ENCODE measurements at places on chromosomes 6 and 20.

GRCh38 chr6:17393892-17394631 lies 667 bp downstream of the CAP2 start:
- peak; percentile 23 for DNase-seq

- DNase-seq, result no peak
These were observed 81.0 kb upstream of the FOXQ1 start for GRCh38 chr6:1230689-1231605.

DNA sequence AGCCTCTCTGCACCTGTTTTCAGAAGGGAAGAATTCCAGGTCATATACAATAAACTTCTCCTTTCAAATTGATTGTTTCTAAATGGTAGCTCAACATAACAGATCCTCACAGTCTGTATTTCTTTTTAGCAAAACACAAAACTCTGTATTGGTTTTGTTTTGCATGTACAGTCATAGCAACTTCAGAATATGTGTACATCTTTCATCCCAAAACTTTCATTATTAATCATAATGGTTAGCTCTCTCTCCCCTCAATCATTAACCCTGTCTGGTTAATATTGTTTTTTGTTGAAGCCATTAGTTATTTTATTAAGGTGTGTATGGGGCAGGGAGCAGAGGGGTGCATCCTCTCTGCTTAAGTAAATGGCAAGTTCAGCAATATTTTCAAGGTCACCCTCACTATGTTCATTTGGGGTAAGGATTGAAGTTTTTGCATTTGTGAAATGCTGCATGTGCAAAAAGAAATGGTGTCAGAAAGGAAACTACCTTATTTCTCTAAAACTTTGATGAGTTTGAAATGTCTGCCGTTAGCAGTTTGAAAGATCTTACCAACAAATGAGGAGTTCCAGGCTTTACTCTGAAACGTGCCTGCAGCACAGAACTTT lies 136.8 kb upstream of the BTBD3 start:
- DNase-seq, result no peak

- no peak for DNase-seq
These were observed 107.4 kb upstream of the TAB2 start for GRCh38 chr6:149209871-149210775.

GRCh38 chr20:43571310-43571709 lies 12.5 kb downstream of the SGK2 start:
- DNase-seq, result no peak

GRCh38 chr6:88806728-88807127 lies 156.7 kb downstream of the RNGTT start:
- no peak for DNase-seq

DNA sequence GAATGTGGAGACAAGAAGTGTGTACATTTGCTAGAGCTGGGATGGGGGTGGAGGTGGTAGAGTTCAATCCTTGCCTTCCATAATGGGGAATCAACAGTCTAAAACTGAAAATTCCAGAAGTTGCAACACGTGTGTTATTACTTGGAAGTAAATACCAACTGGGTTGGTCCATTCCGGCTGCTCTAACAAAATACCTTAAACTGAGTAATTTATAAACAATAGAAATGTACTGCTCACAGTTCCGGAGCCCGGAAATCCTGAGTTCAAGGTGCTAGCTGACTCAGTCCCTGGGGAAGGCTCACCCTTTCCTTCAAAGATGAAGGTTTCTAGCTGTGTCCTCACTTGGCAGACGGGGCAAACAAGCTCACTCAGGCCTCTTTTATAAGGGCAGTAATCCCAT lies 59.0 kb downstream of the RIN2 start:
- no peak for DNase-seq

GRCh38 chr20:23998392-23998791 lies 9.8 kb upstream of the GGTLC1 start:
- no peak for DNase-seq

DNA sequence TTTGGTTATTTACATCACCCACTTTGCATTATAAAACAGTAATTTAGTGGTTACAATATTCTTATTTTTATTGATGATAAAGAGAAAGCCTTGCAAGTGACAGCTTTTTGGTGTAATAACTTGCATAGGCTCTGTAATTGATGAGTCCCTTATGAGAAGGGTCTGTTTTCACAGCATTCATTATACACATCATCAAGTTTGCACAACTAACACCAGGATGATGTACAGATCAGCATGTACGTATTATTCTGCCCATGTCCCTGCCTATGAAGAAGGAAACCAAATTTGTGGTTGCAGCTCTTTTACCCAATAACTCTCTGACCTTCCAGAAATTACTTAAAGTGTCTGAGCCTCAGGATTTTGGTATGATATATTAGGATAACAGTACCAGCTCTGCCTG lies 59.2 kb downstream of the CLVS2 start:
- DNase-seq, result no peak

GRCh38 chr20:57627339-57627738 lies 7.1 kb upstream of the ZBP1 start:
- DNase-seq, result no peak

GRCh38 chr6:144055121-144055931 lies 40.0 kb downstream of the SF3B5 start:
- peak; percentile 49 for DNase-seq

DNA sequence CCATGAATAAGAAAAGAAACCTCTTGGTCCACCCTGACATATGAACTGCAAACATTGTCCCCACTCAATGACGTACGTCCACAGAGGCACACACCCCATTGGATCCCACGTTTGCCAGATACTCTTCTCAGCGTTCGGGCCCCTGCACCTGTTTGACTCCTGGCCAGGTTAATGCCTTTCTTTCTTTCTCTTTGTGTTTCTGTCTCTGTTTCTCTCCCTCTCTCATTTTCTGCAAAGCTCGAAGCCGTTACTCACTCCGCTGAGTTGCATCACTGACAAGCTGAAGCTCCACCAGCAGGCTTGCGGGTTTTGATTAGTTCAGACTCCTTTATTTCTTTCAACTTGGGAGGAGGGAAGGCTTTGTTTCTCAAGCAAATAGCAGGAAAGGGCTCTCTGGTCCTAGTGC lies 135.5 kb upstream of the SUPT3H start:
- no peak for DNase-seq

DNA sequence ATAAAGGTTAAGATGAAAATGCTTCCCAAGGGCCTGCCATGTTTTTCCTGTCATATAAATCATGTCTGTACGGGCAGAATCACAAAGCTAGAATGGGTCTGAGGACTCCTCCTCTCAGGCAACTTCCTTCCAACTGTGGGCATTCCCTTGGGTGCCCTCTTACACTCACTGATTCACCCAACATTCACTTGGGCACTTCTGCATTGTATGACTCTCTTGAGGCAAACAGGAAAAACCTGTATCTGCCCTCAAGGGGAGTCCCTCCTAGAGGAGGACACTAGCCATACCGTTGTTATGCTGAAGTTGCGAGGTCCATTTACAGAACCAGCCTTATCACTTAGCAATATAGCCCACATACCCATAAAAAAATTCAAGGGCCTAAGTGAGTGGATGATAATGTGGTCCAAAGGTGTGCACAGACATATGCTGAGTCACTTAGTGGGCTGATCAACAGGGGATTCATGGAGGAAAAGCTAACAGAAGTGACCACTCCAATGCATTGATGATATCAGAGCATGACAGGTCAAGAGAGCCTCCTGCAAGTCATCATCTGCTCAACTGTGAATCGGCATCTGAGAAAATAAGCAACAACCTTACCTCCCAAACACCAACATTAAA lies 131.1 kb downstream of the ATXN1 start:
- DNase-seq, result no peak

- no peak for DNase-seq
These were observed 17.2 kb upstream of the FAM50B start for GRCh38 chr6:3831761-3832530.

- DNase-seq, result no peak
These were observed 2.2 kb downstream of the ASIP start for GRCh38 chr20:34243377-34243776.

DNA sequence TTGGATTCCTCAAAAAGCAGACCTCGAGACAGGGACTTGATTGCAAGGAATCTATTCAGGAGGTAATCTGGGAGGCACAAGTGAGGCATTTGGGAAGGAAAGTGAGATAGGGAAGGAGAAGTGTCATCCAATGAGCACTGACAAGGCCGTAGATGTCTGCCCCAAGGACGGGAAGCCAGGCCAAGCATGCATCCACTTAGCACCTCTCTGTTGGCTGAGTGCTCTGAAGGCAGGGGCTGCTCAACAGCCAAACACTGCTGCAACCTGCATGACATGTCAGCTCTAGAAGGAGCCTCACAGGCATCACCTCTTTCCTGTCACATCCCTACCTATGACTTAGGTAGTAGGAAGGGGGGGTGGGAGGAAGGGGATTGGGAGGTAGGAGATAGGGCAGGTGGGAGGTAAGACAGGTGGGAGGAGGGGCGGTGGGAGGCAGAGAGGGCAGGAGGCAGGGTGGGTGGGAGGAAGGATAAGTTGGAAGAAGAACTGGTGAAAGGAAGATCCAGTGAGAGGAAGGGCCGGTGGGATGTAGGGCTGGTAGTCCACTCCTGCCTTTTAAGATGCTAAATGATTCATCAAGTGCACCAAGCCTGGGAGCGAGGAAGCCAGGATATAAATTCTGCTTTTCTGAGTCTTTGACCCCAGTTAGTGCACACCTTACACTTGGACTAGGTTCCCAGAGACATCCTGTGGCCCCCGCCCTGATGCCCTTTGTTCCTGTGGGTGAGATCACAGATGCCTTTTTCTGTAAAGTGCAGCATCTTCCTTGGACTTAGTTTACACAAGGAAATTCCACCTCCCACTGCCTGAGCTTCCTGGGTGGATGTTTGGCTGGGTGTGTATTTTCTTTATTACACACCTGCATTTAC lies 83.8 kb upstream of the NXT1 start:
- DNase-seq, result no peak

- DNase-seq, result no peak
These were observed 305.7 kb upstream of the FLRT3 start for GRCh38 chr20:14643146-14643545.

- no peak for DNase-seq
These were observed 76.5 kb downstream of the ADGRG6 start for GRCh38 chr6:142378138-142378875.

DNA sequence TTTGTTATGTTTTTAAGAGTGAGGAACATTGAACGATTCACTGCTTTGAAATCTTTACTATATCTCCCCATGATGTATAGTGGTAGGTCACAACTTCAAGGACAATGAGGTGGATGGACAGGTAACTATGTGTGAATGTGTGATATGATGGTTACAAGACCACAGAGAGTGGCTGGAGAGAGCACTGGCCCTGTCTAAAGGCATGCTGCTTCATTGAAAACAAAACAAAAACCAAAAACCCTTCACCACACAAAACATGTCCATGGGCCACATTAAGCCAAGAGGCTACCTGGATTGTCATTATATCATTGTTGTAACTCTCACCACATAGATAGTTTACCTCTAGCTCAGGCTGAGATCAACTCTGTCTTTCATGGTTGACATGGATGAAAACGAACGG lies 180.6 kb upstream of the TENT5A start:
- no peak for DNase-seq

DNA sequence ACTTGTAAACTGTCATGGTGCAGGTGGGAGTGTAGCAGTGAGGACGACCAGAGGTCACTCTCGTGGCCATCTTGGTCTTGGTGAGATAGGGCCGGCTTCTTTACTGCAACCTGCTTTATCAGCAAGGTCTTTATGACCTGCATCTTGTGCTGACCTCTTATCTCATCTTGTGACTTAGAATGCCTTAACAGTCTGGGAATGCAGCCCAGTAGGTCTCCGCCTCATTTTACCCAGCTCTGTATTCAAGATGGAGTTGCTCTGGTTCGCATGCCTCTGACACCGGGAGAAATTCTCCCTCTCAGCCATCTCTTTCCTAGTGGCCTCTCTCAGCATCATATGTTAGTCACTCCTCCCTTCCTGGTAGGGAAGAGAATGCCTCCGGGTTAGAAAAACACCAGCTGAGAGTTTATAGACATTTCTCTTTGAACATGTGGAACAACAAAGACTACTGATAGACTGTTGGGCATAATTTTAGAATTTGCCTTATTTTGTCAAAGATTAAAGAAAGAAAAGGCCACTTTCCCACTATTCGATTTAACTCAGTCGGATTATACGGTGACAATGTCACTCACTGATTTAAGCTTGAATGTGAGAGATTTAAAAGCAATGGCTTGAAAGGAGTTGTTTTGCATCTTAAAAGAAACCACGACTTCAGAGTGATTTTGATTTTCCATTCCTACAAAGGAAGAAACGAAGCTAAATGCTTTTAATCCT lies 67.9 kb upstream of the SNX9 start:
- DNase-seq, result no peak

Measured in activated T-cell treated with anti-CD3 and anti-CD28 coated beads, Interleukin-2, amount 50 U/mL, for 48 hours (primary cell).